NCI-H446 (cell line): ENCODE measurements at places on chromosomes 7 and 10.

DNA sequence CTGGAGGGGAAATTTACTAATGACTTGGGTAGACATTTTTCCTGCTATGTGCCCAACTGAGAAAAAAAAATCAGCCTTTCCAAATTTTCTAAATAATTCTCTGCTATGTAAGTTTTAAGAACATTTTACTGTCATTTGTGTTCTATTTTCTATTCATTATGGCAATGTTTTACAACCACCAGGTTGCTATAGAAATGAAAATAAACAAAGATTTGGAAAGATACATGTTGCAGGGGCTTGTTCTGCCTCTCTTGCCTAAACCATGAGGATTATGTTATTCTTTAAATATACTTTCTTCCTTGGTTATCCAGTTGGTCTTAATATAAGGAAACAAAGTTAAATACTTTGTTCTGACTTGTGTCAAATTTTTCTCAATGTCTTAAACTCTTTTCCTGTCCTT lies 257.2 kb downstream of the TWIST1 start:
- no peak for DNase-seq

DNA sequence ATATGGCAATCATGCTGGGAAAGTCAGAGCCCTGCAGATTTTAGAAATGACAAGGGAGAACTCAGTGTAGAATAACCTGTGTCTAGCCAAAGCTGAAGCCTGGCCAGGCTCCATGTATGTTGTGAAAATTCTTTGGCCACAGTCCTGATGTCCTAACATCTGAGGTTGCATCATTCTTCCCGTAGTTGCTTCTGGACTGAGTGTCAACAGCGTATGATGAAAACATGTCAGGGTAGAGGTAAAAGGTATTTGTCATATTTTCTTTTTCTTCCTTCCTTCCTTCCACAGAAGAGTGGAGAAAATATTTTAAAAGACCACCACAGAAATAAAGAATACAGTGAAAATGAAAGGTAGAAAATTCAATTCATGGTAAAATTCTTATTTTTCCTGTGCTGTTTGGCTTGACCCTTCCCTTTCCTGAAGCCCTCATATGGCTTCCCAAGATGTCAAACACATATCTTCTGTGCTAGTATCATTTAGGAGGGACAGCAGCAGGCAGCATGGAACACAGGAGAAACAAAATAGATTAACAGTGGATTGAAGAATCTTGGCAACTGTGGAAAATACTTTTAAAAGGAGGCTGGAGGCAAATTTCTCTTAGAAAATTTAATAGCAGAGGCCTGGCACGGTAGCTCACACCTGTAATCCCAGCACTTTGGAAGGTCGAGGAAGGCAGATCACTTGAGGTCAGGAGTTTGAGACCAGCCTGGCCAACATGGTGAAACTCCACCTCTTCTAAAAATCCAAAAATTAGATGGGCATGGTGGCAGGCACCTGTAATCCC lies 18.9 kb upstream of the NRBF2 start:
- no peak for DNase-seq

DNA sequence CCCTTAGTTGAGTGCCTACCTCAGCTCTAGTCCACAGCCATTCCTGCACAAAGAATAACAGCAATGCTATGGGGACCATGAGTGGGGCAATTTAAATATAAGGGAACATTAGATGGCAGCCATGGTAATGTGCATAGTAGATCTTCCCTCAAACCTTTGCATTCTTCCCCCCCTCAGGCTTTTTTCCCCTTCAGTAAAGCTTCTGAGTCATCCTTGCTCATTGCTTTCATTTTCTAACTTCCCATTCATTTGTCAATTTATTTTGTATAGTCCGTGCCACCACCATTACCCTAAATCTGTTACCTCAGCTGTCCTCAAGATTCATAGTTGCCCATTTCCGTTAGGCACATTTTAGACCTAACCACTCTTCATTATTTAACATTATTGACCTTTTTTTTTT lies 10.7 kb downstream of the HECTD2 start:
- no peak for DNase-seq

DNA sequence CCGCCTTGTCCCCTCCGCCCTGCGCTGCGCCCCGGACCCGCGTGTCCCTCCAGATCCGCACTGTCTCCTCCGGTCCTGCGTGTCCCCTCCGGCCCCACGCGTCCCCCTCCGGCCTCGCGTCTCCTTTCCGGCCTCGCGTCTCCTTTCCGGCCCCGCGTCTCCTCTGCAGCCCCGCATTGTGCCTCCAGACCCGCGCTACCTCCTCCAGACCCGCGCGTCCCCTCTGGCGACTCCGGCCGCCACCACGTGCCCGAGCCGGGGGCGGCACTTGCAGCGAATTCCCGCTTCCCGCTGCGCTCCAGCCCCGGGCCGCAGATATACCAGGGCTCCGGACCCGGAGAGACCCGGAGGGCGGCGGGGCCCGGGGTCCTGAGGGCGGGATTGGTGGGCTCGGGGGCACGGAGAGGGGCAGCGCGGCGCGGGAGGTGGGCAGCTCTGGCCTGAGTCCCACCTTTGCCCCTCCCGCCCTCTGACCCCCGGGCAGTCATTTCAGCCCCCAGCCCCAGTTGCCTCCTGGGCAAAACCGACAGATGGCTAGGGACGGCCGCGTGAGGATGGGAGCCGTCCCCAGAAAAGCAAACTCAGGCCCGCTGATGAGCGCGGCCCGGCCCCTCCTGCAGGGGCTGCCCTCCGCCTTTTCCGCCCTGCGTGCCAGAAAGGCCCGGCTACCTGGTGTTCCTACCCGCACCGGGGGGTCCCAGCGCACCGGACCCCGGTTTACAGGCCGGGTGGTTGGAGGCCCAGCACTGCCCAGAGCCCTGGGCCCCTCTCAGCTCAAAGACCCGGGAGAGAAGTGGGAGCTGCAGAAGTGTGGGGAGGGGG lies 56.5 kb downstream of the RBM17 start:
- DNase-seq = peak; percentile 43

- no peak for DNase-seq
Observed at GRCh38 chr7:113084496-113085172, 2.0 kb downstream of the GPR85 start.

DNA sequence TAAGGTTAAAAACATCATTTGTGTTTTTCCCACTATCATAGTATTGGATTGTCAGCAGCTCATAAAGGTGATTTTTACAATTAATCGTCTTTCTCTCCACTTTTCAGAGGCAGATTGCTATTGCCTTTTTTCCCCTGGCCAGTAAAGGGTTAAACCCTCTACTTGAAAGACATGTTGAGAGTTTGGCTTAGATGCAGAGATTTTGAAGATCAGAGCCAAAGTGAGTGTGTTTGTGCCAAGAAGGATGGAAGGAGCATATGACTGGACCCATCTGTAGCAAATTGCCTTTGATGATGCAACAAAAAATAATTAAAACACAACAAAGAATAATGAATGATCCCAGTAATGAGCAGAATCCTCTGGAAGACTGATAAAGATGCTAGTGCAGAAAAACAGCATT lies 373.1 kb downstream of the MALRD1 start:
- DNase-seq = peak; percentile 92

DNA sequence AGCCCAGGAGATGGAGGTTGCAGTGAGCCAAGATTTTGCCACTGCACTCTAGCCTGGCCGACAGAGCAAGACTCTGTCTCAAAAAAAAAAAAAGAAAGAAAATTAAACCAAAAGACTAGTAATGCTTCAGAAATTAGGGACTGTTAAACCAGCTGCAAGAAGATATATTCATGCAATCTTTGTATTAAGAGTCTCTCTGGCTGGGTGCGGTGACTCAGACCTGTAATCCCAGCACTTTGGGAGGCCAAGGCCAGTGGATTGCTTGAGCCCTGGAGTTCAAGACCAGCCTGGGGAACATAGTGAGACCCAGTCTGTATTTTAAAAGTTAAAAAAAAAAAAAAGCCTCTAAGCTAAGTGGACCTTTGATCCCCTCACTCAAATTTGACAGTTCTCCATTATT lies 2.5 kb upstream of the HNRNPF start:
- no peak for DNase-seq
